Stomach (tissue), 19 donors: ENCODE measurements at places on chromosomes 13 and 19. TPM values are rescaled to one million over a fixed set of nuclear protein-coding genes. Genes with fewer than 3 reads are reported as not detected.

GRCh38 chr13:98022210-98022609, 68.7 kb downstream of the IPO5 start:
- no peaks in the 10 kb centered on the region for H3K4me1 ChIP-seq
- no peaks in the 10 kb centered on the region for H3K27me3 ChIP-seq
- no peak overlapping the region for H3K4me3 ChIP-seq
- DNase-seq, result no peak
- H3K36me3 ChIP-seq, result peaks cover 73% of the 10 kb centered on the region
- no peak overlapping the region for H3K27ac ChIP-seq

The TNNI3 gene
- total RNA-seq, result not detected

- DNase-seq, result peak; percentile 25
- H3K27ac ChIP-seq, result no peak overlapping the region
- H3K4me1 ChIP-seq, result no peaks in the 10 kb centered on the region
- peaks cover 84% of the 10 kb centered on the region for H3K36me3 ChIP-seq
- no peaks in the 10 kb centered on the region for H3K27me3 ChIP-seq
Measured at GRCh38 chr19:34337739-34338138, 27.3 kb upstream of the GPI start.

The PCP2 gene
- not detected for total RNA-seq

- H3K27ac ChIP-seq, result no peak overlapping the region
- no peaks in the 10 kb centered on the region for H3K36me3 ChIP-seq
- no peak for DNase-seq
- no peaks in the 10 kb centered on the region for H3K27me3 ChIP-seq
- no peaks in the 10 kb centered on the region for H3K4me1 ChIP-seq
Measured at GRCh38 chr13:51041710-51042109, 69.4 kb downstream of the C13orf42 start.

GRCh38 chr19:7818806-7819205, 11.2 kb upstream of the EVI5L start:
- H3K4me1 ChIP-seq, result no peaks in the 10 kb centered on the region
- H3K4me3 ChIP-seq, result no peak overlapping the region
- DNase-seq, result no peak
- no peak overlapping the region for H3K27ac ChIP-seq

DNA sequence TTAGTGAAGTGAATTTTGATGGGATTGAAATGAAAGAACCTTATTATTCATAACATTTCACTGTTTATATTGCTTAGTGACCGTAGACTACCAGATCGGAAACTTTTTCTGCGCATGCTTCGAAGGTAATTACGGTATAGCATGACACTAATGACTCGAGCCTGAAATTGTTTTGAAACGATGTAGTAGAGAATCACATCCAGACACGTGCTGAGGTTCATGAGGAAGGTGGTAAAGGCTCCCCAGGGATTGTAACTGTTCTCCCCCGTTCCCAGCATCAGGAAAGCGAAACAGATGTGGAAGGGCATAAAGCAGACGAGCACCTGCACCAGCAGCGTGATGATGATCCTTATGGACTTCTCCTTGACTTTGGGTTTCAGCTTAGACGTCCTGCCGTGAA, 3.3 kb downstream of the GPR18 start:
- peaks cover 18% of the 10 kb centered on the region for H3K36me3 ChIP-seq
- no peak overlapping the region for H3K4me3 ChIP-seq
- no peak overlapping the region for H3K27ac ChIP-seq
- H3K4me1 ChIP-seq, result peaks cover 14% of the 10 kb centered on the region
- H3K27me3 ChIP-seq, result no peaks in the 10 kb centered on the region

The CLEC4G gene
- total RNA-seq, result not detected

The LIPE gene
- 68.1 TPM for total RNA-seq

The CAPS gene
- total RNA-seq, result 41.5 TPM

The IFT88 gene
- total RNA-seq, result 68.3 TPM

The CEBPA gene
- total RNA-seq, result 9.9 TPM

The ZGLP1 gene
- total RNA-seq, result 2.2 TPM

GRCh38 chr13:110280231-110280813, 26.6 kb downstream of the COL4A1 start:
- H3K4me1 ChIP-seq, result peaks cover 3% of the 10 kb centered on the region
- H3K27ac ChIP-seq, result peak overlapping the region; percentile 23
- H3K4me3 ChIP-seq, result no peak overlapping the region

The RPS15 gene
- 1,694 TPM for total RNA-seq

GRCh38 chr13:74166261-74167004, 32.2 kb upstream of the KLF12 start:
- DNase-seq, result no peak
- no peaks in the 10 kb centered on the region for H3K27me3 ChIP-seq
- no peak overlapping the region for H3K27ac ChIP-seq
- H3K4me3 ChIP-seq, result no peak overlapping the region
- H3K36me3 ChIP-seq, result no peaks in the 10 kb centered on the region
- peaks cover 9% of the 10 kb centered on the region for H3K4me1 ChIP-seq

DNA sequence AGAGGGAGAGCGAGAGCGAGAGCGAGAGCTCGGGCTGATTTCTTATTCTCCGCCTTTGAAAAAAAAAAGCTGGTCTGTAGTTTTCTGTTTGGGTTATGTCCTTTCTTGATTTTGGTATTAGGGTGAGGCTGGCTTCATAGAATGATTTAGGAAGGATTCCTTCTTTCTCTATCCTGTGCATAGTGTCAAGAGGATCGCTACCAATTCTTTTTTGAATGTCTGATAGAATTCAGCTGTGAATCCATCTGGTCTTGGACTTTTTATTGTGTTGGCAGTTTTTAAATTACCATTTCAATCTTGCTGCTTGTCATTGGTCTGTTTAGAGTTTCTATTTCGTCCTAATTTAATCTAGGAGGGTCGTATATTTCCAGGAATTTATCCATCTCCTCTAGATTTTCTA, 1414.6 kb upstream of the MIR17HG start:
- H3K27me3 ChIP-seq, result no peaks in the 10 kb centered on the region
- no peak for DNase-seq
- no peaks in the 10 kb centered on the region for H3K36me3 ChIP-seq
- H3K4me1 ChIP-seq, result no peaks in the 10 kb centered on the region
- no peak overlapping the region for H3K27ac ChIP-seq

DNA sequence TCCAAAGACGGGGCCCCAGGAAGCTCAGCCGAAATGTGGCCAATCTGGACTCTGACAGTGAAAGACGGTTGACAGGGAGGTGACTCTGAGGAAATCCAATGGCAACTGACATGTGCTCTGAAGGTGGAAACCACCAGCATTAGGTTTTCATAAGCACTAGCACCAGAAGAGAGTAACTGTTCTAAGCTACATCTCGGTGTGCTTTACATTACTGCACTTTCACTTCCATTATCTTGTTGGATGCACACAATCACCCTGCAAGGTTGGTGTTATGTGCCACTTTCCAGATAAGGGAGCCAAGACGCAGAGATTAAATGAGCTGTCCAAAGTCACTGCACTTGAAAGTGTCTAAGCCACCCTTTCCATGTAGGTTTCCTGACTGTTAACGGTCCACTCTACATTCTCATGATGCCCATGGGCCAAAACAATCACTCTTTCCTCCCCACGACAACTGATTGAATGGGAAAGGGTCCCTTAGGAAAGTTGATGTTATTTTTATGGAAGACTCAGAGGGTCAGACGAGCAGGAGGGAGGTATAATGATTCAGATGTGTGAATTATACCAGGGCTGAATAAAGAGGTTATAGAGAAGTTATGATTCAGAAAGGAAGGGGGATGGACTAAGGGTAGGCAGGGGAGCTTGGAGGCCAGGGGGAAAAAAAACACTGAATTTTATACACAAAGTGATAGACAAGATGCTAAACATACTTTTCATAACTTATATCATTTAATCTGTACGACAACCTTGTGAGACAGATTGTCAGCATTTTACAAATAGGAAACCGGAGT, 52.8 kb downstream of the RUBCNL start:
- no peak for DNase-seq
- H3K4me3 ChIP-seq, result no peak overlapping the region
- no peak overlapping the region for H3K27ac ChIP-seq
- H3K36me3 ChIP-seq, result no peaks in the 10 kb centered on the region
- no peaks in the 10 kb centered on the region for H3K4me1 ChIP-seq

GRCh38 chr13:59409211-59409610, 754.5 kb downstream of the DIAPH3 start:
- peak; percentile 70 for DNase-seq
- no peaks in the 10 kb centered on the region for H3K27me3 ChIP-seq
- H3K27ac ChIP-seq, result peak overlapping the region; percentile 49
- peaks cover 46% of the 10 kb centered on the region for H3K4me1 ChIP-seq
- H3K36me3 ChIP-seq, result no peaks in the 10 kb centered on the region
- no peak overlapping the region for H3K4me3 ChIP-seq

GRCh38 chr13:109272595-109273325, 513.6 kb downstream of the IRS2 start:
- DNase-seq, result no peak
- no peaks in the 10 kb centered on the region for H3K4me1 ChIP-seq
- no peaks in the 10 kb centered on the region for H3K27me3 ChIP-seq
- no peak overlapping the region for H3K27ac ChIP-seq
- H3K4me3 ChIP-seq, result no peak overlapping the region
- no peaks in the 10 kb centered on the region for H3K36me3 ChIP-seq

- no peaks in the 10 kb centered on the region for H3K27me3 ChIP-seq
- no peak overlapping the region for H3K4me3 ChIP-seq
- H3K36me3 ChIP-seq, result no peaks in the 10 kb centered on the region
- DNase-seq, result no peak
- H3K4me1 ChIP-seq, result no peaks in the 10 kb centered on the region
Measured at GRCh38 chr13:105311094-105311493, 1224.4 kb downstream of the EFNB2 start.

The ZNF302 gene
- total RNA-seq, result 14.0 TPM

DNA sequence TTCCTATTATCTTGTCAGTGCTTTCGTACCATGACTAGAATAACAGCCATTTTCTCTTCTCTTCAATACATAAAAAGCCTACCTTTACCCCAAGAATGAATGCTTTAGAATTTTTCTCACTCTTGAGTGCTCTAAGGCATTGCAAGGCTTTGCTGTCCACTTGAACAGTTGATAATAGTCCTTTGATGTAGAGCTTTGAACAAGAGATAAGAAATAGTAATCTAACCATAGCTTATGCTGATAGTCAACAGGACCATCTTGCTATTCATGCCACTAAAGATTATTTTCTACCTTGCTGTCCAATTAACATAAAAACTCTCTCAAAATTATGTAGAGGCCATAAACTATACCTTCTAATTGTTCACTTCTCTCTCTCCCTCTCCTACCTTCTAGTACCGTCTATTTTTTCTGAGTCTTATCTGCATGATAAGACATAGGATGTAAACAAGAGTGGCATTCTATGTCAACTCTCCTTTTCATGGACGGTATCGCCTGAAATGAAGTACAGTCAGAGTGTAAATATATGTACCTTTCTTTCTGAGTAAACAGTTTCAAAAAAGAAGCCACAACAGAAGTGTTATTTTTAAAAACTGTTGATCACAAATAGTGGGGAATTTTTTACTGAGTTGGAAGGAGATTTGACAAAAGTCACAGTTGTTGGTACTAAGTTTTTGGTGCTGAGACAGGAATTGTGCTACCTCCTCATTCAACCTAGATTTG, 297.9 kb downstream of the NDFIP2 start:
- H3K27me3 ChIP-seq, result no peaks in the 10 kb centered on the region
- H3K4me3 ChIP-seq, result no peak overlapping the region
- H3K27ac ChIP-seq, result no peak overlapping the region
- peaks cover 34% of the 10 kb centered on the region for H3K4me1 ChIP-seq
- DNase-seq, result no peak

The SHISA7 gene
- not detected for total RNA-seq
